ENCODE measurements at places on chromosomes 11 and 22.

DNA sequence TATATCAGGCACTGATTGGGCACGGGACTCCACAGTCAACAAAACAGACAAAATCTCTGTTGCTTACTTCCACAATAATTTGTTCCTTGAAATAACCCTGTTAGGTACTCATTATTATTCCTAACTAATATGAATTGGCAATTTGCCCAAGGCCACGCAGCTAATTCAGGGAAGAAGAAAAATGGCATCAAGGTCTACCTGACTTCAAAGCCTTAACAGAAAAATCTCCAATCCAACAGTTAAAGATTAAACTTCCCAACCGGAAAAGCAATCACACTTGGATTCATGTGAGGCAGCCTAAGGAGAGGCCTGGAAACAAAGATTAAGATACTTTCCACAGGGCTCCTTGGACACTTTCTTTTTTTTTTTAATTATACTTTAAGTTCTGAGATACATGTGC, 68.9 kb downstream of the PRCP start:
- DNase-seq = no peak

- DNase-seq = no peak
Measured at GRCh38 chr11:75735181-75735845, 17.7 kb downstream of the MOGAT2 start.

DNA sequence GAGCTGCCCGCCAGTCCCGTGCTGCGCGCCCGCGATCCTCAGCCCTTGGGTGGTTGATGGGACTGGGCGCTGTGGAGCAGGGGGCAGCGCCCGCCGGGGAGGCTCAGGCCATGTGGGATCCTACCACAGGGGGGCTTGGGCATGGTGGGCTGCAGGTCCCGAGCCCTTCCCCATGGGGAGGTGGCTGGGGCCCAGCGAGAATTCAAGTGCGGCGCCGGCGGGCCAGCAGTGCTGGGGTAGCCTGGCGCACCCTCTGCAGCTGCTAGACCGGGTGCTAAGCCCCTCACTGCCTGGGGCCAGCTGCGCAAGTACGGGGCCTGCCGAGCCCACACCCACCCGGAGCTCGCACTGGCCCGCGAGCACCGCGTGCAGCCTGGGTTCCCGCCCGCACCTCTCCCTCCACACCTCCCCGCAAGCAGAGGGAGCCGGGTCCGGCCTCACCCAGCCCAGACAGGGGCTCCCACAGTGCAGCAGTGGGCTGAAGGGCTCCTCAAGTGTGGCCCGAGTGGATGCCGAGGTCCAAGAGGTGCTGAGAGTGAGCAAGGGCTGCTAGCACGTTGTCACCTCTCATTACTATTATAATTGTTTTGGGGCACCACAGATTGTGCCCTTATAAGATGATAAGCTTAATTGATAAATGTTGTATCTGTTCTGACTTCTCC, 333.2 kb downstream of the CASP12 start:
- DNase-seq = no peak

GRCh38 chr11:6771926-6772893, at the start of gene OR2AG2:
Gene OR2AG2 (minus strand): TSS chr11:6771976. CDS start chr11:6768957, 3,019 bp downstream.
- DNase-seq = no peak

DNA sequence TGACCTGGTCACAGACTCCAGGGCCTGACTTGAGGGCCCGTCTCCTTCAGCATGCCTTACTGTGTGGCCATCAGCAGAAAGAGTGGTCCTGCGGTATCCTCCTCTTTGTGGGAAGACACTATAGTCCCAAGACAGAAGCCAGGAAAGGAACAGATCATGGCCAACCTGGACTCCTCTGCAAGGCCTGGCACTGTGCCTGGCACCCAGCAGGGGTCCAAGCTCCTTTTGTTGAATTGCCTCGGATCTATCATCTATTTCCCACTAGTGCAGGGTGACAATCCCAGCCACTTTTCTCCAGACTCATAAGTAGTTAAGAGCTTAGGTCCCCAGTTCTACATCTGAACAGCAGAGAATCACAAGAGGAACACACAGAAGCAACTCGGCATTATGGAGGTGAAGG, 27.0 kb downstream of the DSCAML1 start:
- DNase-seq = no peak

- no peak for DNase-seq
Measured at GRCh38 chr11:45098929-45099328, 47.5 kb upstream of the PRDM11 start.

DNA sequence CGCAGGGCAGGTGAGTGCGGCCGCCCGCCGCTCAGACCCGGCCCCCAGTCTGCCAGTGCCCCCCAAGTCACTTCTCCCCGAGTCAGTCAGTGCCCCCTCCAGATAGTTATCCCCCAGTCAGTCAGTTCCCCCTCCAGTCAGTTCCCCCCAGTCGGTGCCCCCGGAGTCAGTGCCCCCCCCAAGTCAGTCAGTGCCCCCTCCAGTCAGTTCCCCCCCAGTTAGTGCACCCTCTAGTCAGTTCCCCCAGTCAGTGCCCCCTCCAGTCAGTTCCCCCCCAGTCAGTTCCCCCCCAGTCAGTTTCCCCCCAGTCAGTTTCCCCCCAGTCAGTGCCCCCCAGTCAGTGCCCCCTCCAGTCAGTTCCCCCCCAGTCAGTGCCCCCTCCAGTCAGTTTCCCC, 411 bp downstream of the PPP6R2 start:
- DNase-seq = no peak

GRCh38 chr22:19354201-19354600, 62.7 kb upstream of the CLTCL1 start:
- DNase-seq = no peak

- DNase-seq = no peak
Measured at GRCh38 chr22:49957826-49958365, 2.7 kb upstream of the PIM3 start.

DNA sequence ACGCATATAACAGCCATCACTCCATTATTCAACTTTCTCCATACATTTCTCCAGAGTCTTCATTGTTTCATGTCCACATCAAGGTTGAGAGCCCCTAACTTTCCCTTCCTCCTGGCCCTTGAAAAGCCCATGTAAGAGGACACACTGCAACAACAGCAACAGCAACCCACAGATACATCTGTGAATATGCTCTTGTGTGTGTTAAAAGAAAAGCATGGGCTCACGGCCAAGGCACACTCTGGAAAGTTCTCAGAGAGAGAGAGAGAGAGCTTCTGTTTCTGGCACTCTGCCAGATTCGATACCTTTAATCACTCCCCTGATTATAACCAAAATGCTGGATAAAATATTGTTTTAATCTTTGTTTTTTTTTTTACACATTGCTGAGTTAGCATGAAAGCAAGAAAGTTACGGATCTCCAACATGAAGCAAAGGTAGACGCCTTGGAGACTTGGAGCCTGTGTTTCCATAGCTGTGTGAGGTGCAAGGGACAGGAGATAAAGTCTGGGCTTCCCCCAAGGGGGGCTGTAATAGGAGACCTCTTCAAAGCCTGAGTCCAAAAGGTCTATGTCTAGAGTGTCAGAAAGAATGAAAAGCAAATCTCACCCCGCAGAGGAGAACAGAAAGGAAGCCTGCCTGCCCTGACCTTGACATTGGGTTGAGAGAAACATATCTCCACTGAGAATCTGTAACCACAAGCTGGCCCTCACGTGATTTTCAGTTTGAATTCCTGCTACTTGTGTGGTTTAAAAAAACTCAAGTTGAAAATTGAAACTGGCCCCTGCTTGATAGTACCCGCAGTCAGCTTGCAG, 33.7 kb upstream of the MPPED1 start:
- peak; percentile 22 for DNase-seq

DNA sequence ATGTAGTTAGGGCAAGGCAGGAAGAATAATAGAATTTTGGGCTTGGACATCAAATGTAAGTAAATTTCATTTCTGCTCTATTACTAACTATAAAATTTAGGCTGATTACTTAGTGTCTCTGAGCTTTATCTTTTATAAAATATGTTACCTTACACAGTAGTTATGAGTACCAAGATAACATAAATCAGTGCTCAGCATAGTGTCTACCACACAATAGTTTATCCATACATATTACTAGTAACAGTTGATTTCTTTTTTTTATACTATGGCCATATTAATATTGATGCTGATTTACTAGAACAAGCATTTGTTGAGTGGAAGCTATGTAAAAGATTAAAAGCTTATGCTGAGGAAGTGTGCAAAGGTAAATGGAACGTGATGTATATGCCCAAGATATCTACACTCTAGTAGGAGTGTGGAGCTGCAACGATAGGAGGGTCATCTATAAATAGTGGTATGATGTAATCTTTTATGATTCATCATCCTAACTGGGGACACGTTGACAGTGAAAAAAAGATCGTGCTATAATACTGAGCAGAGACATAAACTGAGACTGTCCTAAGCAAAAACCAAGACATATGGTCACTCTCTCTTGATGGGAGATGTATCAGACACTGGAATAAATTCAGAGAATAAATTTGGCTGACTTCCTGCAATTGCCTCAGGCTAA, 8.7 kb upstream of the SLC5A12 start:
- no peak for DNase-seq

GRCh38 chr22:42272431-42272999, 2.1 kb upstream of the TCF20 start:
- DNase-seq = no peak

DNA sequence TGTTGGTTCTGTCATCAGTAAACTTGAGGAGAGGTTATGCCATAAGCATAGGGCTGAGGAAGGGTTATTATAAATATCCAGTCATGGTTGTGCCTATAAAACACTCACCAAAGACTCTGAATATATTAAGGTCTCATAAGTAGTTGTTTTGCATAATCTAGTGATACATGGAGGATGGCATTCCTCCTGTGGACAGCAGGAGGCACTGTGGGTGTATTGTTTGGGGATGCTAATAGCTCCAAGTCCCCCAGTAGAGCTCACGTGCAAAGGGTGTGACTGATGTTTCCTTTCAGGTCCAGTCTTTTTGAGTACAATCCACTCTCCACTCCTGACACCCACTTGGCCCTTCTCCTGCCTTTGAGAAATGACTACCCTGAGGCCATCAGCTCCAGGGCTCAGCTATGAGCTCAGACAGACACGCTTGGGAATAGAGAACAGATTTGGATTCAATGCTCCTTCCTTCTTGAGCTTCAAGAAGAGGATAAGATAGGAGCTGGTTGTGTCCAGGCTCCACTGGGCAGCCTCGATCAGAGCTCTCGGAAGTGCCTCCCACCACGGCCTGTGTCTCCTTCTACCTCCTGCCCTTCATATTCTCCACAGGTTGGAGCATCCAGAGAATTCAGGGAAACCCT, 85.2 kb upstream of the IGLL5 start:
- no peak for DNase-seq

GRCh38 chr22:31953261-31953660, 8.9 kb downstream of the YWHAH start:
- no peak for DNase-seq

- DNase-seq = no peak
Measured at GRCh38 chr11:5335170-5335569, 8.2 kb downstream of the OR51B5 start.

Data from astrocyte of the hippocampus (primary cell).